ENCODE measurements at places on chromosomes 5 and 9.

- DNase-seq = no peak
Measured at GRCh38 chr9:70222354-70222753, 36.4 kb upstream of the SMC5 start.

DNA sequence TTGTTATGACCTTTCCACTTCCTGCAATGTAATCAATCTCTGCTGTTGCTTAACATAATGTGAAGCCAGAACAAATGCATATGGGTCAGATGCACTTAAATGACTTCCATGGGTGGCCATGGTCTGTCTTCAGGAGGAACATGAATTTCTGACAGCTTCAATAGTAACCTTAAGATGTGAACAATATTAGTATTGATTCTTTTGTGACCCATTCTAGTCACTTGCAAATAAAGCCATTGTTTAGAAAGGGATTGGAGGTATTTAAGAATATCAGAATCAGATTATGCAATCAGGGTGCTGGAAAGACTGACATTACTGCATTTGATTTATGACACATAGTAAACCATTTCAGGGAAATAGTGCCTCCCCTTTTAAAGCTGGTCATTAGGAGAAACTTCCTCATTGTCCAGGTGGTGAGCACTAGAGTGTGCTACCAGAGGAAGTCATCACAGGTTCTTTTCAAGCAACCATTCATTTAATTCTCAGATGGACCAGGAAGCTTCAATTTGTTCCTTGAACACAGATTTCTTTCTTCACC lies 32.1 kb downstream of the GRIN3A start:
- no peak for DNase-seq

DNA sequence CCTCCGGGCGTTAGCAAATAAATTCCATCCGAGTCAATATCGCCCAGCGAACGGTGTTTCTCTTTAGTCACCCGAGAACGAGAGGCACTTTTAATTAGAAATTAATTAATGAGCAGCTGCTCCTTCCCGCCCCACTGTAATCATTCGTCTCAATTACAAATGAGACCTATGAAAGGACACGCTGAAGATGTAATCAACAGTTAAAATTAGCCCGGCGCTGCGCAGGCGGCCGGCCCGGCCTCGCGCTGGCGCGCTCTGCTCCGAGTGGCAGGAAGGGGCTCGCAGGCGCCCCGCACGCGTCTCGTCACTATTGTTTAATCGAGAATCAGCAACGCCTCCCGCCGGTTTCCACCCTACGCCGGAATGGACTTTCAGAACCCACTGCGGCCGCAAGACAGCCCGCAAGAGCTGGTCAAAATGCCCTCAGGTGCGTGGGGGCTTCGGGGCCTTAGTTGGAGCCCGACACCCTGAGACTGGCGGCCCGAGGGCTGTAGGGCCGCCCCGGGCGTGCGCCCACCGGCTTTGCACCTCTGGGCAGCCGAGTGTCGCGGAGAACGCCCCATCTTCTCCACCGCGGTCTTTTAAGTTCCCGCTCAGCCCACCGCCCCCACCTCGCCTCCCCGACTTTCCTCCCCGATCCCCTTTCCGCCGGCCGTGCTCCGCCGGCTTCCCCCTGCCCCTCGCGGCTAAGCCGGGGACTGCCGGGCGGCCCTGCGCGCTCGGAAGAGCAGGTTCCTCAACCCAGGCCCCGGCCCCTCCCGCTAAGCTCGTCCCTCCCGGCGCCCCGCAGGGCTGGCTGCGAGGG lies 597 bp upstream of the IRX4 start:
- DNase-seq = no peak

GRCh38 chr5:138875552-138875875 lies 379 bp upstream of the LRRTM2 start:
- no peak for DNase-seq

GRCh38 chr5:6328173-6328572 lies 50.2 kb downstream of the MED10 start:
- no peak for DNase-seq

GRCh38 chr5:40437452-40437861 lies 242.3 kb upstream of the PTGER4 start:
- DNase-seq = no peak

GRCh38 chr5:114308017-114308416 lies 53.9 kb upstream of the KCNN2 start:
- no peak for DNase-seq

- no peak for DNase-seq
Measured at GRCh38 chr5:137122558-137122957, 376.6 kb downstream of the SPOCK1 start.

Data from central memory CD4-positive, alpha-beta T cell (primary cell).